ENCODE measurements at places on chromosomes 2 and 18.

- no peak for DNase-seq
Observed at GRCh38 chr2:42851740-42852250, 59.4 kb upstream of the HAAO start.

- no peak for DNase-seq
Observed at GRCh38 chr2:148853458-148853857, 21.6 kb upstream of the KIF5C start.

GRCh38 chr2:64533882-64534281 is 9.8 kb downstream of the AFTPH start:
- no peak for DNase-seq

DNA sequence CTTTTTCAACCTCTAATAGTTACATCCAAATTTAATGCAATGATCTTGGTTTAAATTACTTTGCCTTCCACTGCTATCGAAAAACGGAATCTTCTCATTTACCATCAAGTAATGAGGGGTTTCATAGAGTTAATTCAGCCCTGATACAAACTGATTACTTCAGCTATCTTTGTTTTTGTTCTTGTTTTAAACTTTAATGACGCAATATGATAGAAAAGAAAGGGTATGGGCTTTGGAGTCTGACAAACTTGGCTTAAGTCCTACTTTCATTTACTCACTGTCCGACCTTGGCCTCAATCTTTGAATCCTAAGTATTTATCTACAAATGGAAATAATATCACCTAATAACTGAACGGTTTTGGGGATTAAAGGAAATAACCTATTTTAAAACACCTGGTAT is 16.1 kb downstream of the ADAM17 start:
- no peak for DNase-seq

DNA sequence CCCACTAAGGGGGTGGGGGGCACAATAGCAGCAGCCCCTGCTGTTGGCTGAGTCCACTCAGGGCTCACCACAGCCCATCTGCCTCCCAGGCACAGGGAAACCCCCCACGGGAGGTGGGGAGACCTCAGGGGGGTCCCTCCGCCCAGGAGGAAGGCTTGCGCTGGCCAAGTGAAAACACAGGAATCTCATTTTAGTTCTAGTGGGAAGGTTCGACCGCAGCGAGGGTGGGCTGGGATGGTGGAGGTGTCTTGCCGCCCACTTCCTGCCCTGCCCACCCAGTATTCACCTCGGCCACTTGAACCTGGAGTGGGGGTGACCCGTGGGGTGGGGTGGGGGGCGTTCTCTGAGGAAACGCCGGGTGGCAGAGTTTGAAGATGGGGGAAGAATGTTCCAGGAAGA is 6.9 kb upstream of the BOK start:
- no peak for DNase-seq

GRCh38 chr2:241048149-241048948 is 49.9 kb downstream of the SNED1 start:
- DNase-seq = no peak

- no peak for DNase-seq
Observed at GRCh38 chr2:33158482-33159003, 211.8 kb downstream of the LTBP1 start.

DNA sequence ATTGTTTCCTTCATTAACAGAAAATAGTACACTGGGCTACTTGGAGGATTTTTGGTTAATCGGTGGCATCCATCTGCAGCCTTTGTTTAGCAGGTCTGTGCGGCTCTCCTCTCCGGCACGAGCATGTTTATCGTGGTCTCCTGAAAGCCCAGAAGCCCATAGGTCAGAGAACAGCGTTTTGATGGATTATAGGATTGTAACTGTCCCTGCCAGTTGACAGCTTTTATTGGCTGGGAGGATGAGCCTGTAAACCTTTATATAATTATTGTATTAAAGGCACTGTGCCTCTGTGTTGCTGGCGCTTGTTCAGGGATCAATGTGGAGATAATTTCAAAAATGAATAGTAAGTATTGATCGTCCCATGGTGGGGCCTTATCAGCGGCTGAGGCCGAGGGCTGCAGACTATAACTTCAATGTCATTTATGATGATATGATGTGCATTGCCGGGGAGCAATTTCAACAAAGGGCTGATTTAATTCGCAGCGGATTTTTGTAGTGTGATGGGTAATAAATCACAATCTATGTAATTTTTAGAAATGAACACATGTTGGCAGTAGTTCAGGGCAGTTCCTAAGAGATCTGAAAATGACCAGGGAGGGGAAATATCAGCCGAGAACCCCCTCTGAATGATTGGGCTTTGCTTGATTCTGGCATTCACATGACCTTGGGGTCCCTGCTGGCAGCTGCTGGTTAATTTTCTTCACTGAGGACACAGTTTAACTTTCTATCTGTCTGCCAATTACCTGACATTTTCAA is 736.1 kb downstream of the GALR1 start:
- DNase-seq = no peak

DNA sequence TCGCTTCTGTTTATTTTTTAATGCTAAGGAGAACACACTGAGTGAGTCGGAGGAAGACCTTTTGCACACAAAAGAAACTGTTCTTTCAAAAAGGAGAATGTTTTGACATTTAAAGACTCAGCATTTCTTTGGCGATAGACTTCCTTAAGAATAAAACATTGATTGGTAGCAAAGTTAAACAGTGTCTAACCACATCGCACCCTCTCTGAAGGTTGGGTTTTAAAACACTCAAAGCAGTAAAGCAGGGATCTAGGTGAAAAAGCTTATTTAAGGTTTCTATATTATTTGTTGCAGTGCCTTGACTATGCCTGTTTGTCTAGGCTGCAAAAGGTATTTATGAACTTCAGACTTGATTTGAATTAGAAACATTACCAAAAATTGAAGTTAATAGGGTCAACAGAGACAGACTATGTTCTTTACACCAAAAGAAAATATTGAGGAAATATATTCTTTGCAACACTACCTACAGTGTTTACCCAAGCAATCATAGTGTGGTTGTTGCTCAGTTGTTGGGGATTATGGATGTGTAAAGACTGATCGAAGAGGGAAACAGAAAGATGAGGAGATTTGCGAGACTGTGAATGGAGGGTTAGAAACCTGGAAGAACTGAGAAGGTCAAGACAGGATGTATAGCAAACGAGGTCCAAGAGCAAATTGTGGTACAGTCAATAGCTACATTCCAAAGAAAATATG is 297.8 kb upstream of the SLC39A10 start:
- no peak for DNase-seq

Data from T-helper 1 cell (primary cell).